ENCODE measurements at places on chromosomes 2 and 18.

DNA sequence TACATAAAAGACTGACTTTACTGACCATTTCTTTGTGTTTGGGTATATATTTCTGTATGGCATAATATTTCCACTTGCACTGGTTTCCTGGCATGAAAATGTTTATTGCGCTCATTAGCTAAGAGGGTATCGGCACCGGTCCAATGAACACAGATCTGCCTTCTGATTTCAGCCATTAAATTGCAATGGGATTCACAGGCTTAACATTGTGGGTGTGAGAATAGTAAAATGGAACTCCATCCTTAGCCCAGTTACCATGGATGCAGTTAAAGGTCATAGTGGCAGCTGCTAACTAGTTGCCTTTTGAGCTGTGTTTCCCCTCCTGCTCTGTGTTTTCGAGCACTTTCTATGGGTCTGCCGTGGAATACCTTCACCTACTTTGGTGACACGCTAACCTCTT is 352.6 kb upstream of the POU3F3 start:
- DNase-seq, result no peak

- no peak for DNase-seq
These were observed 47.1 kb downstream of the ANKMY1 start for GRCh38 chr2:240510513-240511210.

DNA sequence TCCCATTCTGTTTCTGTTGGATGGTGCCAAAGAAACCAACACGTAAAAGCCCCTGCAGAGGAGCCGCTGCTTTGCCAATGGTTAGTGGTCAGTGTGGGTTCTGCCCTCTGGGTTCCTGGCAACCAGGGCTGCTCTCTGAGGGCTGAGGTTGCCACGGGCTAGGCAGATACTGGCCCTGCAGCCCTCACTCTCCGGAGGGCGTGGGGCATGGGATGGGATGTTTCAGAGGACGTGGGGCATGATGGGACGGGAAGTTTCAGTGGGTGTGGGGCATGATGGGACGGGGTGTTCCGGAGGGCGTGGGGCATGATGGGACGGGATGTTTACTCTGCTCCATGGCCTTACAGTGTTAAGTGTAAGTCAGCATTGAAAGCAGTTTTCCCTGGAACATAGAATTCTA is 34.2 kb downstream of the ADI1 start:
- DNase-seq, result no peak

DNA sequence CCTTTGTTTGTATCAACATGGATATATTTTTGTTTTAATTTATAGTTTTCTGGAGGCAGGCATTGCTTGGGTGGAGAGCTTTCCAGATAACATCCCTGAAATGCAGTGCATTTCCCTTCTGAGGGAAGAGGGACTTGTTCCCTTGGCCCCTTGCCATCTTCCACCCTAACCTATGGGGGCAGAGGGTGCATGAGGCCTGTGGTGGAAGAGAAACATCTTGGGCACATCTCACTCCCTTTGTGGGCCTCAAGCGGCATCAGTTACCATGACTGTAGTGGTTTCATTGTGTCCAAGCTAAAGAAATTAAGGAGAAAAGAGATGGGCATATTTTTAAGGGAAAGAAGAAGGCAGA is 5.3 kb upstream of the RPL37A start:
- no peak for DNase-seq

GRCh38 chr2:212540341-212540740 is 1.7 kb upstream of the ERBB4 start:
- DNase-seq, result no peak

GRCh38 chr18:74171910-74172606 is 23.7 kb downstream of the TIMM21 start:
- DNase-seq, result no peak

DNA sequence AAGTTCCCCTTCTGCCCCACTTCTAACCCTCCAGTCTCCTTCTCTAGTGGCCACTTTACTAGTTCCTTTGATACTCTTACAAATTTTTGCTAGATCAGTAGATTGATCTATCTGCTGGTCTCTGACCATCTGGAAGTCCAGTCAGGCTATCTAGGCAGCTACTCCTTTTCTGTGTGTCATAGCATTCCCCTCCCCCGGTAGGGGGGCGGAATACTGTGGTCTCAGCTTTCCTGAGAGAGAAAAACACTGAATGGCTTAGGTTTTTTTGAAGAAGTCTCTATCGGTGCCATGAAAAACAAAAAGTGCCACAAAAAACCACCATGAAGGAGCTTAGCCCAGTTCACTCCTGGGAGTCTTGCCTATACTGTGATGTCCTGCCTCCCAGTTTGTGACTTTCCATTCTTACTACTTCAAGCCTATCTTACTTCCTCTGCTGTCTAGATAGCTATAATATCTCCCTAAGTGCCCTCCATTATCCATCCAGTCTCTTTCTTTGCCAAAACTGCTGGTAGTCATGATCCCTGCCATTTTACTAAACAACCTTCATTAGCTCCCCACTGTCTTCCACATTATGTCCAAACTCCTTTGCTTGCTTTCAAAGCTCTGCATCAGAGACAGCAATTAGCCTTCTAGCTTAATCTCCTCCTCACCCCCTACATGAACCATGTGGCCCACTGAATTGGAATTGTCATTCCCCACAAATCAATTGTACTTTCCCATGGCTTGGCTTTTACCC is 29.9 kb downstream of the TPGS2 start:
- DNase-seq, result no peak

DNA sequence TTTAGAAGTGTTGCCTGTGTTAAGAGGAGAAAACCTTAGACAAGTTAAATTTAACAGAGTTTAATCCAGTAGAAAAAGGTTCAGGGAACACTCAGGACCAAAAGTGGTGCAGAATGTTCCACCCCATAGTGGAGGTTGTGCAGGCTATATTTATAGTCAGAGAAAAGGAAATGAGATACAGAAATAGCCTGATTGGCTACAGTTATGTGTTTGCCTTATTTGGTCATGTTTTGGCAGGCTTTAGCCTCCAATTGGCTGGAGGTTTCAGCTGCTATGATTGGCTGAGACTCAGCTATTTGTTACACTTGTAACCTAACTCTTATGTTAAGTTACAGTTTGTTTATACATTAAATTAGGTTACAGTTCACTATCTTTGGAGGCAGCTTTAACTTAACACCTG is 4.2 kb downstream of the STAMBP start:
- no peak for DNase-seq

DNA sequence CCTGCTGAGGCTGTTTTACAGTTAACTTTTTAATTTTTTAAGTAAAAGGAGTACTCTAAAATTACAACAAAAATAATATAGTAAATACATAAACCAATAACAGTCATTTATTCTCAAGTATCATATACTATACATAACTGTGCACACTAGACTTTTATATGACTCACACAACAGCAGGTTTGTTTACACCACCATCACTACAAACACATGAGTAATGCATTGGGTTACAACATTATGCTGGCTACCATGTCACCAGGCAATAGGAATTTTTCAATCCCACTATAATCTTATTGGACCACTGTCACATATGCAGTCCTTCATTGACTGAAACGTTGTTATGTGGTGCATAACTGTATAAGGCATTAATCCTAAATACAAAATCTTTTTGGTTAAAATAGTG is 42.5 kb downstream of the RASGRP3 start:
- DNase-seq, result no peak

- DNase-seq, result no peak
These were observed 859 bp upstream of the COLEC12 start for GRCh38 chr18:501406-501714.

DNA sequence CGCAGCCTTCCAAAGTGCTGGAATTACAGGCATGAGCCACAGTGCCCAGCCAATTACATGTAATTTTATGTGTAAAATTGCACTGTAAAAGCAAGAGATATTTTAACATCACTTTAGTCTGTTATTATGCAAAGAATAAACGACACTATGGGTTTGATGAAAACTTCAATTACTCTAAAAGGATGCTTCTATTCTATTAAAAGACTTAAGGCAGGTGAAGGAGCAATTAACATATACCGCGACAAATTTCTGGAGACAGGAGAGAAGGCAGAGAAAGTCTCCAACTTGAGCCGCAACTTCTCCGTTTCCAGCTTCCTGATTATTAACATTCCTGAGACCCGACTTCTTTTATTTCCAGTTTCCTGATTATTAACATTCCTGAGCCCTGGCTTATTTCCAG is 53.7 kb downstream of the FAM210A start:
- no peak for DNase-seq

DNA sequence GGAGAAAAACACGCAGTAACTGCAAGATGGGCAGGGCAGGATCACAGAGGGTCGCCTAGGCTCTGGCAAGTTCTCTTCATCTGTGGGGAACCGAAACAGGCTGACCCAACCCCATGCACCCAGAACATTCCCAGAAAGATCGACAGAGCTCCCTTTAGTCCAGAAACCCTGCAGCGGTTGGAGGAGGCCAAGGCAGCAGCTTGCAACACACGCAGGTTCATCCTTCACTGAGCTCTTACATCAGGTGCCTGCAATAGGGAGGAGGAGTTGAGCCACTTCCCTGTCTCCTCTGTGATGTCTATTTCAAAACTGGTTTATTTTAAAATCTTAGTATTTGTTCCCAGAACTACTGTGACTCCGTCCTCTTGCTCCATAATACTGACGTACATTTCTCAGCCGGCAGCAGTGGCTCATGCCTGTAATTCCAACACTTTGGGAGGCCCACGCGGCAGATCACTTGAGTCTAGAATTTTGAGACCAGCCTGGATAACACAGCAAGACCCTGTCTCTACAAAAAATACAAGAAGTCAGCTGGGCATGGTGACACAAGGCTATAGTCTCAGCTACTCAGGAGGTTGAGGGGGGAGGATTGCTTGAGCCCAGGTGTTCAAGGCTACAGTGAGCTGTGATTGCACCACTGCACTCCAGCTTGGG is 11.5 kb upstream of the SLC11A1 start:
- DNase-seq, result peak; percentile 61

Data from pons (tissue), 1 donor.